ENCODE measurements at places on chromosomes 5 and 9. TPM values are rescaled to one million over a fixed set of nuclear protein-coding genes. Genes with fewer than 3 reads are reported as not detected.

RGS7BP gene
- not detected for total RNA-seq

CCDC180 gene
- total RNA-seq: 0.03 TPM

GLRA1 gene
- total RNA-seq: not detected

FAM120AOS gene
- 55.5 TPM for total RNA-seq

OSMR gene
- 21.9 TPM for total RNA-seq

TTC23L gene
- total RNA-seq: not detected

C5orf63 gene
- total RNA-seq: 0.37 TPM

SLC25A2 gene
- total RNA-seq: not detected

GRCh38 chr5:169067751-169068173 lies 233.2 kb downstream of the SLIT3 start:
- no peak for DNase-seq

- no peak for DNase-seq
Measured at GRCh38 chr5:117892360-117892759, 1096.0 kb downstream of the DTWD2 start.

- DNase-seq: peak; percentile 27
Measured at GRCh38 chr5:40383749-40384651, 295.7 kb upstream of the PTGER4 start.

- peak; percentile 68 for DNase-seq
Measured at GRCh38 chr9:92774274-92774673, 9.6 kb upstream of the BICD2 start.

DNA sequence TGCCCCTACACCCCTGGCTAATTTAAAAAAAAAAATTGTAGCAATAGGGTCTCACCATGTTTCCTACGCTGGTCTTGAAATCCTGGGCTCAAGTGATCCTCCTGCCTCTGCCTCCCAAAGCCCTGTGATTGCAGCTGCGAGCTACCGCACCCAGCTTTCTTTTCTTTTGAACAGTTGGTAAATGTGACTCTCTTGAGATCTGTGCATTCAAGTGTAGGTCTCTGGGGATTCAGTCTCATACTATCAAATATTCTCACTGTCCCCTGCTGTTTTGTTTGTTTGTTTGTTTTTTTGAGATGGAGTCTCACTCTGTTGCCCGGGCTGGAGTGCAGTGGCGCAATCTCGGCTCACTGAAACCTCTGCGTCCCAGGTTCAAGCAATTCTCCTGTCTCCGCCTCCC lies 42.3 kb upstream of the CXXC5 start:
- no peak for DNase-seq

DNA sequence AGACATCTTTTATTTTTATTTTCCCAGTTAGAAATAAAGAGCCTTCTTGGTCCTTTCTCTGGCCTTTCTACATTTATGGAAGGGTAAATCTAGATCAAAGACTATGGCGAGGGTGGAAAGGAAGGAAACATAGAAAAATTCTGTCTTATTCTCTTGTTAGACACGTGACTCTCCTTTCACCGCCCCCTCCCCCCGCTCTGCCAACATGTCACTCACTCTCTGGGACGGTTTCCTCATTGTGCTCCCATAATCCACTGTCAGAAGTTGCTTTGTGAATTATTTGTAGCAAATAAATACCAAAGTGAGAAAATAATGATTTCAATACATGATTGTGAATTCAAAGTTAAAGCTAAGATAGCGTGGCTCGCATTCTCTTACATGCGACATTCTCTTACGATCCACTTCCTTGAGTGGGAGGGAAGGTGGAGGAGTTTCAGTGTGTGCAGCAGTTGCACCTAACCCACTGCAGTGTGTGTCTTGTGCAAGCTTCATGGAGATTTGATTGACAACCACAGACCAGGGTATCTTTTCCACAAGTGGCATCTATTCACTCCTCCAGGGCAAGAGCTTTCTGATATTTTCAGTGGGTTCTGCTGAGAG lies 423.0 kb upstream of the KIF2A start:
- no peak for DNase-seq

DNA sequence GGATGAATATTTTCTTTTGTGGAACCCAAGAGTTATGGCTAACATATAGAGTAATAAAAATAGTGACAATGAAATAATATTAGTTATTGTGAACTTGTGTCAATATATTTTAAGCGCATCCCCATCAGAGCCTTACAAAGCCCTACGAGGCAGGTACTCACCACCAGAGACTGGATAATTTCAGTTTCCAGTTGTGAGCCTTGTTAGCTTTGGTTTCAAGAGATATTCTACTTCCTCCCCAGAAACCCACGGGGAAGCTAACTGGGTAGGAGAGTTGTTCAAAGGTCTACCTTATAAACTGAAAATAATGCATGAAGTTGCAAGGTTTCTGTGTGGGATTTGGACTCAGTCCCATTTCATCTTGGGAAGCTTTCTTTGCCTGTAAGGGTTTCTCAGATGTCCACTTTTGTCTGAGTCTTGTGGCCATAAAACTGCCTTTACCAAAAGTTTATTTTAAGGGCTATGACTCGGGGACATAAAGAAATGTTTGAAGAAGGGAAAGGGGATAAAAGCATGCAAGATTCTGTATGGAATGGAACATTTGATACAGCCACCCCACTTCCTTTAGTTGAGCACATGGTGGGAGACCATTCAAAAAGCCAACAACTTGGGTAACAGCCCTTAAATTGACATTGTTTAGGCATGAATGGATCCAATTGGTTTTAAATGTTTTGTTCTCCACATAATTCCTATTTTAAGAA lies 57.4 kb upstream of the ANKRD55 start:
- no peak for DNase-seq

DNA sequence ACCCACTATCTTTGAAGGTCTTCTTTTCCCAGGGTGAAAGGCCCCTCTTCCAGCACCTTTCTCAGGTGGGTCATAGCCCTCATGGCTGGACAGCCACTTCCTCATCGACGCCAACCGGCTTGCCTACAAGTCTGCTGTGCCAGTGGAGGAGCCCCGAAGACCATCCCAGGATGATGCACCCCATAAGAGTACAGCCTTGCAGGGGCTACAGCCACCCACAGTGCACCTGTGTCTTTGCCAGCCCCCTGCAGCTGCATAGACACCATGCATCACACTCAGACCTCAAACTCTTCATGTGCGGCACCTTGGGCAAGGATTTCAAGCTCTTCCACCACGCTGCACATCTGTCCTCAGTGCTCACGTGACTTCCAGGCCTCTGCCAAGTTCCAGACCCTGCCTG lies 173.4 kb downstream of the SLF1 start:
- DNase-seq: no peak

DNA sequence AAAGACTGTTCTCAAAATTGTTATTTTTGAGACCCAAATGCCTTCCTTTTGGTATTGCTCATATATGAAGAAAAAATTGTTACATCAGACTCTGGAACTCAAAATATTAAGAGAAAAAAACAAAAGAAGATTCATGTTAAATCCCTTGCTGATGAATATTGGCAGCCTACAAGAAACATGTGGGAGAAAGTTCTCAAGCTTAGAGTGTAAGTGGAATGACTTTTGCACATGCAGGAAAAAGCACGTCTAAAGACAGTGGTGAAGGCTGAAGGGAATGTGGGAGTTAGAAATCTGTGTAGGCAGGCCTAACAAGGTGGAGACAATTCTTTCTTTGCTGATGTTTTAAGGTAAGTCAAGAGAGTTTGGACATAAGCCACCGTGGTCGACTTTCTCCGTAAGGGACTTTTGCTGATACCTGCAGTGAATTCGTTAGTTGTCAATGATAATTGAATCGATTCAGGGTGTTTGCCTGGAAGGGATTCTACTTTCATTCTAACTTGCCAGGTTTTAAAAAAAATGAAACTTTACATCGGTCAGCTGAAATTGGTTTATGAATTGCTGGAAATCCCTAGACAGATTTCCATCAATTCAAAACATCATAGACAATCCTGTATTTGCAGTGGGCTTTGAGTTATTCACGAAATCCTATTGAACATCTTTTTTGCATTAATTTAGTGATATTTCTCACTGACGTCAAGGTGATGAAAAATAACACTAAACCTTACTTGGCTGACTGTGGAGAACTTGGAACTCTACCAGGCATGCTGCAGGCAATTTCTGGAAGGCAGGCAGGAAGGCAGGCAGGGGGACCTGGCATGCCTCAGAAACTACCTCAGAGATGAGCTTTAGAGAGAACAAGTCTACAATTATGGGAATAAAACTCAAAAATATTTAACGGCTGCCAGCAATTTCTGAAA lies 359.1 kb upstream of the ADAMTSL1 start:
- no peak for DNase-seq

- no peak for DNase-seq
Measured at GRCh38 chr5:78760770-78761169, 112.2 kb upstream of the LHFPL2 start.

DNA sequence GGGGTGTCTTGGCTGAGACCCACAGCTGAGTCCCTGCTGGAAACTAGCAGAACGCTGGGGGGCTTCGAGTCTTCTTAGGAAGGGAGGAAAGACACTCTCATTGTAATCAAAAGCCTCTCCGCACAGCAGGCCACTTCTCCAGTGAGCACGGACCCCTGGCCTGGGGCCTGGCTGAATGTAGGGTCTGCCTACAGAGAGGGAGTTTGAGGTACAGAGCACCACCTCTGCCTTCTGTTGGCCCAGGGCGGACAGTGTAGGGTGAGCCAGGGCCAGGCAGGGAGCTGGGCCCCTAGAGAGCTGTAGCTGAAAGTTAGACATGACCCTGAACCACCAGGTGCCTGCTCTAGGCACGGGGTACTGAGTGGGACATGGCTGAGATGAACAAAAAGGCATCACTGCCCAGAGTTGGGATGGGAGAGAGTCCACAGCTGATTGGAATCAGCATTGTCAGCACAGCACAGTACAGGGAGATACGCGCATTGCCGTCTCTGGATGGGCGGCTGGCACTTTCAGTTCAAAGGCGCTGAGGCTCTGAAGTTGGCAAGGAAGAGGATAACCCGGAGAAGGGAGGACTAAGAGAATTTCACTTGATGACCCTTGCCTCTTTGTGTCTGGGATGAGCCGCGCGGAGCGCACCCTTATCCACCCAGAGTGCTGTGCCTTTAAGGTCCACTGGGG lies 363 bp upstream of the SLC25A48 start:
- DNase-seq: no peak

- no peak for DNase-seq
Measured at GRCh38 chr9:122819326-122819725, 9.1 kb downstream of the PDCL start.

GRCh38 chr9:19648672-19649071 lies 140.2 kb downstream of the SLC24A2 start:
- no peak for DNase-seq

DNA sequence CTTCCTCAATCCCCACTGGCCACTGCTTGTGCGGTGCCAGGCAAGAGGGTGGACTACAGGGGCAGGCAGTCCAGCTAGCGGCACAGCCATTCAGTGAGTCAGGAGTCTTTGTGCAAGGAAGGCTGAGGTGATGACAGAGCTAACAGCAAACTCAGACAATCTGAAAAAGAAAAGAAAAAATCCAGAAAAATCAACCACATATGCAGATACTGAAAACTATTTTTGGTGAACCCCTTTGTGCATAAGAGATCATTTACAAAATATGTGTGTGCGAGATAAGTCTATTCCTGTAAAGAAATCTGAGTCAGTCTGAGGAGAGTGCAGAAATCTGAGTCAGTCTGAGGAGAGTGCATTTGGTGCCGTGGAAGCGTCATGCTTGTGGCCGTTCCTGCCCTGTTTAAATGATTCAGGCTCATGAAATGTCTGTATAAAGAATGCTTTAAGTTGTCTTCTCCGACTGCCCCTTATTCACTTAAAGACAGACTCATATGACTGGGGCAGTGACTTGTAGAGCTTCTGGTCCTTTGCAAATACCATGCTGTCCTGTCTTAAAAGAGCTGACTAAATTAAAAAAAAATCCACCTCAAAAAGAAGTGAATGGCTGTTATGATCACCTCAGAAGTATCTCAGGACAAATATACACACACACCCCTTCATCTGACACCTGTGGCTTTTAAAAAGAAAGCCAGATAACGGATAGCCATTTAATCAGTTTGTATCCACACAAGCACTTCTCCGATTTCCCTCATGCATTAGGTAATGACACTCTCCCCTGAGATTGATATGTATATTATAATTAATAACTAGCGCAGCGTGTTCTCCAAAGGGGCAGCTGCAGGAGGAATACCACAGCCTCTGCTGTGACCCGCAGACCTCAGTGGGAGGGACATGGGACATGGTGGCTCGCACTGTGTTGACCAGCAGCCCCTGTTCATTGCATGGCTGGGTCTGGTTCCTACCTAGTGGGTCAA lies 47.3 kb downstream of the TRIO start:
- DNase-seq: peak; percentile 100

DNA sequence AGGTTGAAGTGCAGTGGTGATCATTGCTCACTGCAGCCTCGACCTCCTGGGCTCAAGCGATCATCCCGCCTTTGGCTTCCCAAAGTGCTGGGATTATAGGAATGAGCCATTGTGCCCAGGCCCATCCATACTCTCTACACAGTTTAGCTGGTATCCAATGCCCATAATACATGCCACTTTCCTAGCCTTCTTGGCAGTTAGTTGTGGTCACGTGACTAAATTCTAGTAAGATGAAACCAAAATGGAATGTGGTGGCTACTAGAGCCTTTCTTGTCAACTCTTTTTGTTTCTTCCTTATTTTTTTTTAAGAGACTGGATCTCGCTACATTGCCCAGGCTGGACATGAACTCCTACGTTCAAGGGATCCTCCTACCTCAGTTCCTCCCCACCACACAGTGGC lies 15.3 kb upstream of the KIF27 start:
- no peak for DNase-seq

DNA sequence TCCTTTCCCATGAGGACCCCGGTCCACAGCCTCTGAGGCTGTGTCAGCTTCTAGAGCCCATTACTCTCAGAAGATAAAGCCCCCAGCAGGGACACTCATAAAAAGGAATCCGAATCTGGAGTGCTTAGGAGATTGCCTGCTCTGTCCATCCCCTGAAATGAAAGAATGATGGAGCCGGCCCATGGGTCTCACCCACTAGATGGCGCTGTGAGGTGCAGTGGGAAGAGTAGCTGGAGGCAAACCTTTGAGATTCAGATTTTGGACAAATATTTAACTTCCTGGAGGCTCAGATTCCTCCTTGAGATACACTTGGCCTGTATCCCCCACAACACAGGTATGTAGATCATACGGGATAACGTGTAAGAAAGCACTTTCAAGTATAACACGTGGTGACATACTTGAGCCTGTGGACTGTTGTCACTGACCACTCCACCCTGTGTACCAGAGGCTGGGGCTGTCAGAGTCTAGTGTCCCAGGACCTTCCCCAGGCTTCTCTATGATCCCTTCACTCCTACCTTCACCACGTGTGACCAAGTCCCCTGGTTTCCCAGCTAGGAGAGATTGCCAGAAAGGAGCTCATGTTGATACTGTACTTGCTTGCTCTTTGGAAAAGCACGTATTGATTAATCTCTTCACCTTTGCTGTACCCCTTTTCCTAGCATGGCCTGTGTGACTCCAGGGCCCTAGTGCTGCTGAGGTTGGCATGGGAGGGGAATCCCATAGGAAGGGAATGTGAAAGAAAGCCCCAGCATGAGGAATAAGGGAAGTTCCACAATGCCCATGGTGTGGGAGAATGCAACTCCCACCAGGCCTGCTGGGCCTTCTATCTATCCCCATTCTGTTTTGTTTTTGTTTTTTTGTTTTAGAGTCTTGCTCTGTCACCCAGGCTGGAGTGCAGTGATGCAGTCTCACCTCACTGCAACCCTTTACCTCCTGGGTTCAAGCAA lies 32.1 kb downstream of the TRMO start:
- DNase-seq: no peak

DNA sequence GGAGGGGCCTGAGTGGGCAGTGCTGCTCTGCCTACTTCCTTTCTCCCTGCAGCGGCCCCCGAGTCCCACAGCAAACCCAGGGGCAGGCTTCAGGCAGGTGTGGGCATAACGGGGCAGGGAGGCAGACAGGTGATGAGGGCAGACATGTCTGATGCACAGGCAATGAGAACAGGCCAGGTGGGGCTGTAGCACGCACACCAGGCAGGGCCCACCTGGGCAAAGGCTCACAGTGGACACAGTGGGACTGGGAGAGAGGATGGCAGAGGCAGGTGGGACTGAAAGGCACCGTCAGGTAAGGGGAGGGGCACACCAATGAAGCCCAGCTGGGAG lies 5.8 kb downstream of the LTC4S start:
- DNase-seq: no peak
